Activated CD4-positive, alpha-beta T cell treated with anti-CD3 and anti-CD28 coated beads, Interleukin-2, amount 50 U/mL, for 24 hours (primary cell): ENCODE measurements at places on chromosomes 16 and 17.

DNA sequence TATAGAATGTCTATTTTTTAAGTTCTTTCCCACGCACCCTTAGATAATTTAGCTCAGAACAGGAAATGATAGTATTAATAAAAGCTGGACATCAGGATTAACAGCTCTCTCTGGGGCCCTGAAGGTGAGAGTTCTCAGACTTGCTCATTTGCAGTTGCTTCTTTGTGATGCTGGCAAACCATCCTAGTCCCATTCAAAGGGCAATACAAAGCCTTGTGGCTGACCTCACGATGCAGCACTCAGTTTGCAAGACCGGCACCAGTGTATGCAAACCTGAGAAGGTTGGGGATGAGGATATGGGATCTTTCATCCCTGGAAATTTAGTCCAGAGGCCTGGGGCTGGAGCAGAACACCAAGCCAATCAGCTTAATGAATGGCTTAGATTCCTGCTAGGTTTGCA is 29.3 kb downstream of the STH start:
- DNase-seq = no peak

DNA sequence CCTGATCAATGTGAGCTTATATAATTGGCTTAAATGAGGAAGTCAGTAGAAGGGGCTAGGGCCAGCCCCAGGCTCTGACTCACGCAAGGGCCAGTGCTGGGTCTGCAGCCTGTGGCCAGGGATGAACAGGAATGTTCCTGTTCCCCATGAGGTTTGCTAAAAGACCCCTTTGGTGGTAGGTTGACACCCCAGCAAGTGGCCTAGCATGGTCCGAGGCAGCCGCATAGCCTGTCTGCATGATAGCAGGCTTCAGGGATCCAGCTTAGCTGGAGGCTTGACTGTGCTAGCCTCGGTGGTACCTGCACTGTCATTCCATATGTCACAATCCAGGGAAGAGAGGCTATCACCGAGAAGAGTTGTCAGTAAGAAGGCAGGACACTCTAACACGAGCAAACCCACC is 23.5 kb downstream of the TRIM25 start:
- no peak for DNase-seq

DNA sequence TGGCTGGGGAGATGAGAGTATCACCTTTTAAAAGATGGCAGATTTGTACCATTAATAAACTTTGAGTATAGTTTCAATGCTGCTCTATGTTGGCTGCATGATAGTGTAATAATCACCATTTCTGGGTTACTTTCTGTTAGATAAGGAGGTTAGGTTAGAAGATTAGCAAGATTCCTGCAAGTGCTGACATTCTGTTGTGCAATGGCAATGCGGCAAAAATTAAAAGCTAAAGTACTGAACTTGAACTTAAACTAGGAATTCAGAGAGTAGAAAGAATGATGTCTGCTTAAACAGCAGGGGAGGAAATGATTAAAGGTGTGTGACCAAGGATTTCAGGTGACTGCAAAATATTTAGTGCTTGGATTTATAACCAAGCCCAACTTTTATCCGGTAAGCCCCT is 399.8 kb upstream of the MON1B start:
- no peak for DNase-seq

- no peak for DNase-seq
These were observed 7.0 kb downstream of the HEATR3 start for GRCh38 chr16:50072730-50073129.

- DNase-seq = no peak
These were observed 762 bp downstream of the CDK12 start for GRCh38 chr17:39461926-39462569.

DNA sequence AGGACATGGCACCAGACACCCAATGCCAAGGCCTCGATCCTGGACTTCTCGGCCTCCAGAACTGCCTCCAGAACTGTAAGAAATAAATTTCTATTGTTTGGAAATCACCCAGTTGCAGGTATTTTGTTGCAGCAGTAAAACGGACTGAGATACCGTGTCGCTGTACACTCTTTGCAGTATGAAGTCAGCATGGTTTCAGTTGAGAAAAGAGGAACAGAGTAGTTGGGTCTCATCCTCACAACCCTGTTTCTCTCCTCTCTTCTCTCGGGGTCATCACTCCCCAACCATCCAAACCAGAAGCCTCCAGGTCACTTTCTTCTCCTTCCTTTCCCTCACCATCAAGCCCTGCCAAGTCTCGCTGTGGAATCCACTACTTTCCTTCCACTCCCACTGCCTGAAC is 77.8 kb downstream of the ADCY9 start:
- no peak for DNase-seq

DNA sequence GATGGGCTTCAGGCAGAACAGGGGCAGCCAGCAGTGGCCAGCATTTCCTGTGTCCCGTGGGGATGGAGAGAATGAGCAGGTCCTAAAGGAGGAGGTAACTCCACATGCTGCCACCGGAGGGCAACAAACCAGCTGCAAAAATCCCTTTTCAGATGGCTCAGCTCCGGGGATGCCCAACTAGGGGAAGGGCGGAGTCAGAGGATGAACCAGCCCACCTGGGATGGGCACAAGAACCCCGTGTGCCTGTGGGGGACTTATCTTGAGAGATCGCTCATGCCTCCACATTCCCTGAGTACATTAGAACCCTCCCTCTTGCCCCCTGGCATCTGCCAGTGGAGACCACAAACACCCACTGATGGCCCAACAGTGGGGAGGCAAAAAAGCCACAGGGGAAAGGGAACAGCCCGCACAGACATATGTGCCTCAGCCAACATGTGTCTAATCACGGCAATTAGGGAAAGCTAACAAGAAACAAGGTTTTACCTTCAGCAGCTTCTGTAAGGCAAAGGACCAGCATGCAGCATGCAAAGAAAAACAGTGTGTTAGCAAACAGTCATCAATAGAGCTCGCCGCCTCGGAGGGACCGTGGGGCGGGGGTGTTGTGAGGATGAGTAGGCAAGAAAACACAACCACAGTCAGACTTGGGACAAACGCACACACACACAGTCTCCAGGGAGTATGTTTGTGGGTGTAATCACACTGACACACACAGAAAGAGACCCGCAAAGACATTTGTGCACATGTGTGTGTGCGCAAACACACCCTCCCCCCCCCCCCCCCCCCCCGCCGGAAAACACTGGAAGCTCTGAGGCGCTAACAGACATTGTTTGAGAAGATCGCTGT is 64.0 kb downstream of the MYO18A start:
- DNase-seq = no peak

- no peak for DNase-seq
These were observed 37.1 kb downstream of the AMFR start for GRCh38 chr16:56388209-56388608.

GRCh38 chr17:34584805-34585416 is 5.5 kb downstream of the TMEM132E start:
- no peak for DNase-seq

- DNase-seq = no peak
These were observed 9.1 kb upstream of the MPO start for GRCh38 chr17:58289869-58290268.

DNA sequence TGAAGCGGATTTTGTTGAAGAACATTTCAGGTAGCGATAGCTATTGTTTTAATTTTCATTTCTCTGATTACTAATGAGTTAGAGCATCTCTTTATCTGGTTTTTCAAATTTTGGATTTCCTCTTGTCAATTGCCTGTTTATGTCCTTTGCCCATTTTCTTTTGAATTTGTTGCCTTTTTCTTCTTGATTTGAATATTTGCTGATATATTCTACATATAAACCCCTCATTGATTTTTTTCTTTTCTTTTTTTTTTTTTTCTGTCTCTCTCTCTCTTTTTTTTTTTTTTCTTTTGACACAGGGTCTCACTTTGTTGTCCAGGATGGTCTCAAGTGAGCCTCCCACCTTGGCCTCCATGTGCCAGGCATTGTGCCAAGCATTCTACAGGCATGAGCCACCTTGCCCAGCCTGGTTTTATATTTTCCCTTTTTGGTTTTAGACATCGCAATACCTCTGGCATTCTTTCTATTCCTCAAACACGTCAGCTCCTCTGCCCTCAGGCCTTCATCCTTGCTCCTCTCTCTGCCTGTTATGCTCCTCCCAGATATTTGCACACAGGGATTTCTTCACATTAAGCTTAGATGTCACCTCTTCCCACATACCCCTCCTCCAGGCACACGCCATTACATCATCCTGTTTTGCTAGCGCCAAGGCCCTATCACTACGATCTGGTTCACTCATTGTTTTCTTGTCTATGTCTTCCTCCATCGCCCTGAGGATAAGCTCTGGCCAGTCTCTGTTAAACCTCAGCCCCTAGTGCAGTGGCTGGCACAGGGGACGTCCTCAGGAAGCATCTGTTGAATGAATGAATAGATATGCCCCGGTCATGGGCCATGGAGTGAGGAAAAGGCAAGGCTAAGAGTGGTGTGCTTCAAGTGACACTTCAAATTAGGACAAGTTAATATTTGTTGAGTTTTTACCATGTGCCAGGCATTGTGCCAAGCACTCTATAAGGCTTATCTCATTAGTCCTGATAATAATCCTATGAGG is 8.6 kb downstream of the SARM1 start:
- no peak for DNase-seq

DNA sequence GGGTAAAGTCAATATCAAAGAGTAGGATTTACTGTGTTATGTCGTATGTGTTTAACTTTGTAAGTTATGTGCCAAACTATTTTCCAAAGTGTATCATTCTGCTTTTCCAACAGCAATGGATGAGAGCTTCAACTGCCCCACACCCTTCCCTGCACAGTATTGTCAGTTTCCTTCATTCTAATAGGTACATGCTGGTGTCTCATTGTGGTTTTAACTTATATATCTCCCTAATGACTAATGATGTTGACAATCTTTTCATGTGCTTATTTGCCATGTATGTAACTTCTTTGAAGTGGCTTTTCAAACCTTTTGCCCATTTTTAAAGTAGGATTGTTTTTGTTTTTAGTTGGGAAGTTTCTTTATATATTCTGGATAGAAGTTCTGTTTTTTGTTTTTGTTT is 3.8 kb downstream of the DDX19B start:
- DNase-seq = no peak

GRCh38 chr17:43608313-43608712 is 53.4 kb downstream of the MEOX1 start:
- no peak for DNase-seq

- no peak for DNase-seq
These were observed 27.9 kb upstream of the LYRM9 start for GRCh38 chr17:27921077-27921476.

GRCh38 chr17:74527081-74527480 is 4.2 kb downstream of the CD300LB start:
- no peak for DNase-seq

GRCh38 chr16:49701789-49702494 is 154.0 kb downstream of the ZNF423 start:
- no peak for DNase-seq

GRCh38 chr16:55947366-55947765 is 72.2 kb upstream of the CES5A start:
- no peak for DNase-seq
